ENCODE measurements at places on chromosomes 6 and 20.

DNA sequence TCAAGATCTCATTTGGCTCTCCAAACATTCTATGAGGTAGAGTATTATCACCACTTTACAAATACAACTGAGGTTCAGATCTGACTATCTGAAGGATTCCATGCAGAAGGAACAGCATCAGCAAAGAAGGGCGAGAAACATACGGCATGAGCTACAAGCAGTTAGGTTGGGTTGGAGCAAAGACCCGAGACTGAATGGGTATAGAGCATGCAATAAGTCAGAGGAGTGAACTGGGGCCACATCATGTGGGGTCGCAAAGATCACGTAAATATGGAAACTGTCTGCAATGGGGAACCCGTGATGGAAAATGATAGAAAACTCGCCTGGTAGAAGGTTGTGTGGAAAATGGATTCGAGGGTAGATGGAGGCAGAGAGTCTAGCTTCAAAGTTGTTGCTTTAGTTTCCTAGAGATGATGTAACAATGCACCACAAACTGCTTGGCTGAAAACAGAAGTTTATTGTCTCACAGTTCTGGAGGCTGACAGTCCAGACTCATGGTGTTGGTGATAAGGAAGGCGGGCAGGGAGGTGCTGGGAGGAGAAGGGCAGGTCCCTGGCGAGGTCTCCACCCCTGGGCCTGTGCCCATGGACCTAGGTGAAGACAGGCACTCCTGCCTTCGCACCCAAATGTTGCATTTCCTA lies 44.3 kb upstream of the BCLAF1 start:
- DNase-seq: no peak

DNA sequence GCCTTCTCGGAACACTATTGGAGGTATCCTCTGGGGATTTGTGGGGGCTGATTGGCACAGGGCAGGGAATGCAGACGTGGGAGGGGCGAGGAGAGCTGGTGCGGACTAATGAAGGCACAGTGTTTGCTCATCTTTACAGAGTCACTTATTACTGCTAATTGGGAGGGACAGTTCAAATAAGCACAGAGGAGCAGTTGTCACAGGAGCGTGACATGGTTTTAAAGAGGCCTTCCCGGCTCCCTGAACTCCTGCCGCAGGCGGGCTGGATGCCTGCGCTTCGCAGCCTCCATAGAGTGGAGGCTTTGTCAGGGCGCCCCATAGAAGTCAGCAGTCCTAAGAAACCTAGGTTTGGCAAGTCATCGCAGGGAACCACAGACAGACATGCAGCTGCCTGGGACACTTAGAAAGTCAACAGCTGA lies 149.6 kb downstream of the LINC00237 start:
- DNase-seq: no peak

- DNase-seq: no peak
Measured at GRCh38 chr20:46770330-46771194, 61.1 kb downstream of the SLC2A10 start.

DNA sequence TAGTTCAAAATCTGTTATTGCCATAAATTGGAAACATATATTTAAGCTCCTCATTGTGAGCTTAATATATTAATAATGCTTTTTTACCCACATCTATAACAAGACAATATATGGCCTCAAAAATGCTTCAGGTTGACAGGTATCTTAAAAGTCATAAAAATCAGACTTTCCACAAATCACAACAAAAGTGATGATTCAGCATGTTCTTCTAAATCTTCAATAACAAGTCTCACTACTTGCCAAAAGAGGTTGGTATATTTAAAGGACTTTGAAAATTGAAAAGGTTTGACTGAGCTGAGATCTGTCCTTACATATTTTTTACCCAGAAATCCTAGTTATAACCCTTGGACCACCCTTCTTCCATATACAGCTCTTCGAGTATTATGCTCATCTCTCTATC lies 41.7 kb downstream of the ASCC3 start:
- DNase-seq: no peak

DNA sequence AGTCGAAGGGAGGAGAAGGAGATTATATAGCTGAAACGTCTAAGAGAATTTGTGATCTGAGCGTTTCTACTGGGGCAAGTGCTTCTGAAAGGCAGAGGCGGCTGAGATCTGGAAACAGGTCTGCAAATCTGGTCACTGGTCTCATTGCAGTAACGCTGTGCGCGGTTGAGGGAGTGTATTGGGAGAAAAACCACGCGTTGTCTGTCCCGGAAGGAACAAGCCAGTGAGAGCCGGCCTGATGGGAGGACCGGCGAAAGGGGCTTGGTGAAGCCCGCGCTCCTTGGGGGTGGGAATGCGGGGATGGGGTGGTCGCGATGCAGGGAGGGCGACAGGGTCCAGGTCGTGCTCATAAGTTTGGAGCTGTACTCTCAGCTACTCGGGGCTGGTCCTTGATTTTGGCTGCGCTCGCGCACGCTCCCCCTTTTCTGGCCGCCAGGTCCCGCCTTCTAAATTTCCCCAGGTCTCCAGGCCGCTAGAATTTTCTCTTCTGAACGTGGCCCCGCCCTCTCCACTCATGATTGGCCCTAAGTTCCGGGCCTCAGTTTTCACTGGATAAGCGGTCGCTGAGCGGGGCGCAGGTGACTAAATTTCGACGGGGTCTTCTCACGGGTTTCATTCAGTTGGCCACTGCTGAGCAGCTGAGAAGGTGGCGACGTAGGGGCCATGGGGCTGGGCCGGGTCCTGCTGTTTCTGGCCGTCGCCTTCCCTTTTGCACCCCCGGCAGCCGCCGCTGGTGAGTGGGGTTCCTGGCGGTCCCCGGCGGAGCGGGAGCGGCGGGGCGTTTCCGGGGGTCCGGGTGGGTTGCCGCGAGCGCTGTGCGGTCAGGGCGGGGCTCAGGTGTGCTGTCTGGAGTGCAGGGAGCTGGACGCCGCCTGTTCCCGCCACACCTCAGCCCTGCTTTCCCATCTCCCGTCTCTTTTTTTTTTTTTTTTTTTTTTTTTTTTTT lies at the start of gene MICB:
Gene MICB, plus strand, starts transcription at position 615 of the 946 bp plus-strand sequence. Its CDS starts 49 bp downstream, at position 664.
- DNase-seq: peak; percentile 91

DNA sequence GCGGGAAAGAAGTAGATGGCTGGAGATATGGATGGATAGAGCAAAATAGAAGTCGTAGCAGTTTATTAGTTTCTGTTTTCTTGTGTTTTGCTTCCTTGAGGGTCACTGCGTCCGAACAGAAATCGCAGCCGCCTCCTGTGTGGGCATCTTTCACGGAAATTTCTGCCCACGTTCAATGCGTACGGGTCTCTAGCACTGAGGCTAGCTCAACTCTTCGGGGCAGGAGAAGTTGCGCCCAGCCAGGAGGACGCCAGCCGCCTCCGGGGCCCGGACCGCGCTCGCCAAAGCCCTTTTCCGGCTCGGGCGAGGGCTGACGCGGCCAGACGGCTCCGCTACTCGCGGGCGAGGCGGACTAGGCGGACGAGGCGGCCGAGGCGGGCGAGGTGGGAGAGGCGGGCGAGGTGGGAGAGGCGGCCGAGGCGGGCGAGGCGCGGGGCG lies 814 bp downstream of the TFAP2B start:
- no peak for DNase-seq

DNA sequence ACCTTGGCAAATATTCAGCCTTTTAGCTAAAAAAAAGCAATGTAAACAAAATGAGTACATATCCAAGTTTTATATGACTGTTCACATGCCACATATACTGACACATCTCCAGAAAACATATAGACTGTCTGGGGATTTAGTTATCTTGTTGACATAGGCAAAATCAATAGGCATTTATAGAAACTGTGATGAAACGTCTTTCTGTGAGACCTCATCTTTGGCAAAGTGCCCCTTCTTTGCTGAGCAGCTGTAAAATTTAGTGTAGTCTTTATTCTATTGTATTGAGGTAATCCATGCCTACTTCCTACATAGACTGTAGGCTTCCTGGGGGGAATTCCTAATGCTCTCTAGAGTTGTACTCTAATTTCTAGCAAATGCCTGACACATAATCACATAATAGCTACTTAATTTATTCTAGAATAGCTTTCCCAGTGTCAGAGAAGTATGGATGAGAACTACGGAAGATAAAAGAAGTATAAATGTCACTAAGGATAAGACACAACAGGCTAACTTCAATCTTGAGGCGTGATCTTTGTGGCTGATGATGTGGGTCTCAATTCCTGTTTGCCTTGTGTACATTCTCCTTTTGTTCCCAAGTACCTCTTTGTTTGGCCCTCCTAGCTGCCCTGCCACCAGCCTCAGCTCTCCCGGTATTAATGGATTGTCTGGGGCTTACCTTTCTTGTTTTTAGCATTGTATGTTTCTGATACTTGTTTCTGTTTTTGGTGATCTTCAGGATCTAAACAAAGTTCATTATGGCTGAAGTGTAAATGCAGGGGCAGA lies 30.6 kb downstream of the PTCHD4 start:
- no peak for DNase-seq

GRCh38 chr6:3990692-3991491 lies 88.0 kb downstream of the FAM217A start:
- peak; percentile 78 for DNase-seq

DNA sequence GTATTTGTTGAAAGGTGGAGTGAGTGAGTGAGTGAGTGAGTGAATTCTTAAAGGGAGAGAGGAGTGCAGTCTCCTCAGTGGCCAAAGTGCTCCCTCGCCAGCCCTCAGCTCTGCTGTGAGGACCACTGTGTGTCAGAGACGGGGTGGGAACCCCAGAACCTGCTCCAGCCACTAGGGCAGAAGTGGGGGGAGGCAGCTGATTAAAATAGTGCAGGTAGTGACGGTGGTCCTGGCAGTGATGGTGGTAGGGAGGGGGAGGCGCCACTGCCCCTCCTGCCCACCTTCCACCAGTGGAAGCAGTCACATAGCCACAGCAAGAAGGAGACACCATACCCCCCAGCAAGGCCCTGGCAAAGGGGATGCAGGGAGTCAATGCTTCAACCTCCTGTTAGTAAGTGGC lies 133.5 kb downstream of the PHACTR3 start:
- no peak for DNase-seq

GRCh38 chr20:49444553-49444990 lies 37.9 kb downstream of the KCNB1 start:
- DNase-seq: no peak

DNA sequence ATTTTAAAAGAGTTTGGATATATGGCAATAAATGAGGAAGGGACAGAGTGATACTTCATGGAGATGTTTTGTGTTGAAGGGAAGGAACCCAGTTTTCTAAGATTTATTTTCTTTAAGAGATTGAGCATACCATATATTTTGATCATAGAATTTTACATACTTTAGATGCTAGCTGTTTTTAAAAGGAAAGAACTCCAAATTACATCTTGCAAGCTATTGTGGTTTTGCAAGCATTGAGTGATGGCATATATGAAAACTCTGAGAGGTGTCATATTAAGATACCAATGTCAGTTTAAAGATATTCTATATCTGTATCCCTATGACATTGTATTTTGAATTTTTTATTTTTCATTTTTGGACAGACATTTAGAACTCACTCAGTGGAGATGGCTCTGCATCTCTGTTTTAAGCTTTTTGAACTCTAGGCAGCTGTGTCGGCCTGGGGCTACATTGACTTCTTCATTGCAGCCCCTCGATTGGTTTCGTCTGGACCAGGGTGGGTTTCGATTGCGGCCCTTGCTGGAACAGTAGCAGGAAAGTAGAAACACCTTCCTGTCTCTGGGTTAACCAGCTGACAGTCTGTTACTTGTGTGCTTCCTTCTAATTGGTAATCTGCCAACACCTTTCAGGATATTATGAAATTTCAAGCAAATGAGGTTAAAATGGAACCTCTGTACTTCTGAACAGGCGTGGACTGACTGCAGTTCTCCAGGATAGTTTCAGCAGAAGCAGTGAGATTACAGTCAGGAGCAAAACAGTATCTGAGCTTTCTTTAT lies 14.0 kb downstream of the IGF2R start:
- DNase-seq: no peak

- DNase-seq: peak; percentile 47
Measured at GRCh38 chr6:166950443-166950821, 5.9 kb downstream of the RNASET2 start.

- DNase-seq: no peak
Measured at GRCh38 chr6:158474961-158475343, 84.9 kb upstream of the TMEM181 start.

GRCh38 chr20:57785061-57785460 lies 75.2 kb upstream of the PMEPA1 start:
- DNase-seq: no peak

- no peak for DNase-seq
Measured at GRCh38 chr6:108820006-108820405, 28.2 kb upstream of the ARMC2 start.

- peak; percentile 52 for DNase-seq
Measured at GRCh38 chr20:49482621-49483017, at the start of gene KCNB1. Gene KCNB1, minus strand, starts transcription at chr20:49482668. Its CDS starts 188 bp downstream, at chr20:49482480.

DNA sequence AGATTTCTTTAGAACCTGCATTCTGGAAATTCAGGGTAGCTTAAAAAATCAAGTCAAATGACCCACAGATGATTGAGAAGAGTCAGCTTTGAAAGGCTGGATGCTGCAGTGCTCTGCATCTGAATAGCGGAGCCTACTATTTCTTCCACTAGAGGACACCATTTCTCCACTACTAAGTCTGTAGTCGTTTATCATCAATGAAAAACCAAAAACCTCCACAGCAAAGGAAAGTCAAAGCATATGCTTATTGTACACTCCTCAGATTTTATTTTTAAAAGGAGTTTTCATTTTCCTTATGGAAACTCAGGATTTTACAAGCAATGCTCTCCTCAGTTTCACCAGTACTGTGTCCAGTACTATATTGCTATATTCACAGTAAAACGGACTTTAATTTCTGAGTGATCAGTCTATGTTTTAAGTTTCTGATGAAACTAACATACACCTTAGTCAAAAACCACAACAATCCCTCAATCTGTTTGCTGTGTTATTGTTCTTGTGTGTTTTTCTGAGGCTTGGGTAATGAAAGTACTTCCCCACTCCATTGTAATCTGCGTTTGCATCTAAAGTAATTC lies 50.5 kb upstream of the ENPP5 start:
- DNase-seq: no peak

GRCh38 chr6:107832151-107833056 lies 8.3 kb upstream of the SCML4 start:
- DNase-seq: no peak

DNA sequence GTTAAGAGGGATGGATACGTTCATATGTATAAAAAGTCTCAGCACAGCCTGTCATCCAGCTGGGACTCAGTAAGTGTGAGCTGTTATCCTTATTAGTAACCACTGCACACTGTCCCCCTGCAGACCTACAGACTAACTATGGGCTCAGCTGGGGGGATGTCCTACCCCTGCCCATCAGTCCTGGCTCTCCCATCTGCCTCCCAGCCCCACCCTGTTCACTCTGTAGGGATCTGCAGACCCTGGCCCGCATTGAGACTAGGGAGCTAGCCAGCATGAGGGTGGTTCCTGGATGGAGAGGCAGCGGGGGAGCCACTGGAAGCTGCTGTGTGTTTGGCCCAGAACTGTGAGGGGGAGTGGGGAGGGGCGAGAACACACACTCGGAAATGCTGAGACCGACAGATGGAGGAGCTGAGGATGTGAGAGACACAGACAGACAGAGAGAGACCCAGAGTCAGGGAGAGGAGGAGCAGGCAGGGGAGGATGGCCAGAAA lies 17.1 kb downstream of the XKR7 start:
- no peak for DNase-seq

GRCh38 chr20:51497542-51498467 lies 44.7 kb downstream of the NFATC2 start:
- peak; percentile 59 for DNase-seq

- DNase-seq: no peak
Measured at GRCh38 chr6:125188037-125188436, 34.5 kb downstream of the TPD52L1 start.

- no peak for DNase-seq
Measured at GRCh38 chr20:64100566-64100888, 6.8 kb downstream of the NPBWR2 start.

GRCh38 chr6:130239755-130240154 lies 17.0 kb upstream of the SAMD3 start:
- DNase-seq: no peak

GRCh38 chr6:41757271-41757670 lies 10.1 kb upstream of the PGC start:
- no peak for DNase-seq

GRCh38 chr20:40050596-40050995 lies 638.4 kb downstream of the MAFB start:
- no peak for DNase-seq
